ENCODE measurements at places on chromosomes 5 and 9.

DNA sequence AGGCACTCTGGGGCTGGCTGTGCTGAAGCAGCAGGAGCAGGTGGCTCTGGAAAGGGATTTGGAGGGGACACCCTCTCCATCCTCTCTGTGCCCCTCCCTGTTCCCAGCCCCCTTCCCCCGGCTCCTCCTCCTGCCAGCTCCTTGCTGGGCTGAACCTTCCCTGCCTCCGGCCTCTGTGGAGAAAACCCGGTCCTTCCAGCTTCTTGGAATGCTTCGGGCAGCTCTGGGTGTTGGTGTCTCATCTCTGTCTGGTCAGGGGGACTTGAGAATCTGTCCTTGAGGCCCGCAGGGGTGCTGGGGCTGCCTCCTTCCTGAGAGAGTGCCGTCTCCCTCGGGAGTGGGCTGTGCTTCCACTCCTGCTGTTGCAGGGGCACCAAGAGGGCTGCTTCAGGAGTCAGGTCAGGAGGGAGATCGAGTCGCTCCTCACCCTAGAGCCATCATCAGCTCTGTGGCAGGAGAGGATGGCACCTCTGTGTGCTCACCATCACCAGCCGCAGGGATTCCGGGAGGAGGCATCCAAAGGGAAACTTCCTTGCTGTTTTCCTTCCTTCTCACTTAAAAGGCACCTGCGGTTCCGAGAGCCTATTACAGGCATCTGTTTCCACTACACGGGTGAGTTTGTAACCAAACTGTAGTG is 30.6 kb downstream of the NDUFS6 start:
- no peak for DNase-seq

GRCh38 chr5:142798099-142798770 is 28.1 kb downstream of the ARHGAP26 start:
- no peak for DNase-seq

GRCh38 chr5:66554884-66555283 is 41.3 kb upstream of the MAST4 start:
- DNase-seq = no peak

- DNase-seq = no peak
Observed at GRCh38 chr5:6713274-6714225, at the start of gene TENT4A. Gene TENT4A, plus strand, starts transcription at chr5:6713432. Its CDS starts 552 bp downstream, at chr5:6713984.

DNA sequence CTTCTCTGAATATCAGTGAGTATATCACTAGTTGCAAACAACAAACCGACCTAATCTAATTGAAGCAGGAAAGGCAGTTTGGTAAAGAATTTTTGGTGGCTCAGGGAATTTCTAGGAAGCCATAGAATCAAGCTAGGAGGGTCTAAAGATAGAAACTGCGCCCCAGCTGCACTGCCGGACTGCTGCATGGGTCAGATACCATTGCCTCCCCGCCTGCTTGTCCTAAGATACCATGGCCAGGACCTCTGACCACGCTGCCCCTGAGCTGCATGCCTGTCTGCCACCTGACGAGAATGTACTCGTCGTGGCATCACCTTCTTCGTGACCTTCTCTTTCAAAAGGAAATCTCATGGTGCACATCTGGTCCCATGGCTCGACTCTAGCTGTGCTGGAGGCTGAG is 439.0 kb downstream of the ZSWIM6 start:
- no peak for DNase-seq

GRCh38 chr5:89276566-89277305 is 393.8 kb upstream of the MEF2C start:
- DNase-seq = no peak

DNA sequence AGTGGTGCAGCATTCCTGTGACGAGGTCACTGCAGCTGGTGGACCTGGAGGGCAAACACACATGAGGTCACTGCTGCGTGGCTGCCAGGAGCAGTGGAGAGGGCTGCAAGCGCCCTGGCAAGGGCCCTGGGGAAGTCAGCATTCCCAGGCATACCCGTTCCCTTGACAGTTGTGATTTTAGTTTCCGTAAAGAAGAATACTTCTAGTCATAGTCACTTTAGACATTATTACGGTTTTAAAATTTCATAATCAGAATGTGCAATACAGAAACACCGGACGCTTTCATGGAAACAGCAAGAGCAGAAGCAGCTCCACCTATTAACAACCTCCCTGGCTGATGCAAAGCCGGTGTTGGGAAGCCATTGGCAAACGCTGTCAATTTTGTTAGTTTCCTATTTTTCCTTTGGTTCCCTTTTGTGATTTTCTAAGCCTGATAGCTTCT is 129.8 kb downstream of the GADD45G start:
- no peak for DNase-seq

- DNase-seq = no peak
Observed at GRCh38 chr5:160251406-160252155, 22.3 kb downstream of the FABP6 start.

DNA sequence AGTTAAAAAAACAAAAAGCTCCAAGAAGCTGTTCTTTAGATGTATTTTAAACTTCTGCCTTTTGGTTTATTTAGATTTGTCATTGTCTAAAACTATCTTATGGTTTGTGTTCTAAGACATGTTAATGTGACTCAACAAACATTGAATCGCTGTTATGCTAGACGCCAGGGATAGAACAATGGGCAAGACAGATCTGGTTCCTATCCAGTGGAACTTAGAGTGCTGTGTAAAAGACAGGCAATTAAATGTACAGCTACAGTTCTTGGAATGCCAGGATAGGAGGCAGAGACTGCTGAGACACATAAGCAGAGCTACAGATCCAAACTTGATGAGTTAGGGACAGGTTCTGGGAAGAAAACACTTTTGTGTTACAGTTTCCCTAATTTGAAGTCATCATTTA is 22.4 kb downstream of the LYRM7 start:
- DNase-seq = no peak

DNA sequence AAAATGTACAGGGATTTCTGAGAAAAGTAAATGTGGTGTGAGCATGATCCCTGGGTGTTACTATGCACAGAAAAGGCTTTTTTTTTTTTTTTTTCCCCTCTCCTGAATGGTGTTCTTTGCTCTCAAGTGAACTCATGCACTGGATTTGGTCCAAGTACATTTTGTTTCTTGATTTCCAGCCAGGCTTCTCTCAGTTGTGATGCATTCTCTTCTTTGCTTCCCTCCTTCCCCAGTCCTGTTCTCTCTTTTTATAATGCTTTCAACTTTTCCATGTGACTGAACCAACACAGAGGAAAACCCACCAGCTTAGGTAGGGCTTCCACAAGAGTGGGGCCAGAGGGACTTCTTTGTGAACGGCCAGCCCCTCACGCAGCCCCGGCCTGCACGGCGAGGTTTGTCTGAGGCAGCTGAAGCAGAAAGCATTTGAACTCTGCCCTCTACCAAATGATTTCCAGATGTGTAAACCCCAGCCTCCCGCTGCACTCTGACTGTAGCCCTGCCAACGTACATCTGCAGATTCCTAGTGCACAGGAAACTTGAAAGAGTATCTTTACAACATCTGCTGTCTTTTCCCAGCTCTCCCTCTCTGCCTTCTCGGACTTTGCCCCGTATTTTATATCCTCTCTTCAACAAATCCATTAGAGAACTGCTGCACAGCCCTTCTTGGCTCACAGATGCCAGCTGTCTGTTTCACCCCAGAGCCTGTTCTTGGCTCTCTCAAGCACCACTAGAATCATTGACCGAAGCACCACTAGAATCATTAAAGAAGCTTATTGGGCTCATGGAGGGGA is 71.8 kb upstream of the CD180 start:
- DNase-seq = peak; percentile 96

GRCh38 chr5:127061956-127062355 is 11.3 kb downstream of the C5orf63 start:
- DNase-seq = no peak

DNA sequence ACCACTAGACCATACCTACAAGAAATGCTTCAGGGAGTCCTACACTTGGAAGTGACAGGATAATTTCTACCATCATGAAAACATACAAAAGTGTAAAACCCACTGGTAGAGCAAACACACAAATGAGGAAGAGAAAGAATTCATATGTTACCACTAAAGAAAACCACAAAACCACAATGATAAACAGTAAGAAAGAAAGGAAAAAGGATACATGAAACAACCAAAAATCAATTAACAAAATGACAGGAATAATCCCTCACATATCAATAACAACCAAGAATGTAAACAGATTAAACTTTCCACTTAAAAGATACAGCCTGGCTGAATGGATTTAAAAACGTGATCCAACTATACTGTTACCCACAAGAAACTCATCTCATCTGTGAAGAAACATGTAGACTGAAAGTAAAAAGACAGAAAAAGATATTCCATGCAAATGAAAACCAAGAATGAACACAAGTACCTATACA is 83.4 kb downstream of the LPAR1 start:
- DNase-seq = no peak

DNA sequence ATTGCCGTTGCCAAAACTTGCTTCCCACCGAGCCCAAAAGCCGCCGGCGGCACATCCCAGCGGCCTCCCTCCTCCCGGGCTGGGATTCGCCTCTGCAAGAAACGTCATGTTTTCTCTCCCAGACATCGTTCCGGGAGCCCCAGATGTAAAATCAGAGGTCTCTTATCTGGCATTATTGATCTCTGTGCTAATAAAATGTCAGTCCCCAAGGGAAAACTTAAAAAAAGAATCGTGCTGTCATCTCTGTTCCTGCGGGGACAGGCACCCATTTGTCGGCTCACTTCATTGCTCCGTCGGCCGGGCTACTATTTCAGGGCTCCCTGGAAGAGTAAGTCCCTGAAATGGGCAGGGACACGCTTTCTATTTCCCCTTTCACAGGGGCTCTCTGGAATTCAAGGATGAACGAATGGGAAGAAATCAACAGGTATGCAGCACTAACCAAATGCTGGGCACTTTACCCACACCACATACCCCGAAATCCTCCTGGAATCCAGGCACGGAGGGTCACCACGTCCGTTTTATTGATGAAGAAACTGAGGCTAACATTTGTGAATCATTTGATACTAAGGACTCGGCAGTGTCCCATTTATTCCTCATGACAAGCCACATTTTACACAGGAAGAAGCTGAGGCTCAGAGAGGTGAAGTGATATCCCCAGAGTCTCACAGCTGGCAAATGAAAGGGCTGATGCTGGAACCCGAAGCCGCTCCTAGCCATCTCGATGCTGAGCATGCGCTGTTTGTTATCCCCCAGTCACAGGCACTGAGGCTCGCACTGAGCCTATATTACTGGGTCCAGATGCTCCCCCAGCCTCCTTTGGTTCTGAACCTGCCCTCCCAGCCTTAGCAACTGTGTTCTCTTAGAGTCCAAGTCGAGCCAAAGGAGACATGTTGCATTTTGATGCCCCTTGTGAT is 35.7 kb upstream of the MSX2 start:
- no peak for DNase-seq

DNA sequence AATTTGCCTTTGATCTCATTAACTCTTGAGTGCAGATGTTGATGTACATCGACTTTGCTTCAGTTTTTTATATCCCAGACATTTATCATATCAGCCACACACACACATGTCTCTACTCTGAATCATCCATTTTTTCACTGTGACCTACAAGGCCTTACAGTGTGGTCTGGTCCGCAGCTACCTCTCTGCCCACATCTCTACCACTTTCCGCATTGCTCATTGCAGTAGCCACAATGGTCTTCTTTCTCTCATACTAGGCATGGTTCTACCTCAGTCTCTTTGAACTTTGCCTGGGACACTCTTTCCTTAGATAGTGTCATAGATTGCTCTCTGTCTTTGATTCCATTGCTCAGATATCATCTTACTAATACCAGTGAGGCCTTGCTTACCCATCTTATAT is 87.9 kb upstream of the FSD1L start:
- DNase-seq = no peak

- DNase-seq = no peak
Observed at GRCh38 chr5:139385061-139386049, 2.3 kb upstream of the SLC23A1 start.

DNA sequence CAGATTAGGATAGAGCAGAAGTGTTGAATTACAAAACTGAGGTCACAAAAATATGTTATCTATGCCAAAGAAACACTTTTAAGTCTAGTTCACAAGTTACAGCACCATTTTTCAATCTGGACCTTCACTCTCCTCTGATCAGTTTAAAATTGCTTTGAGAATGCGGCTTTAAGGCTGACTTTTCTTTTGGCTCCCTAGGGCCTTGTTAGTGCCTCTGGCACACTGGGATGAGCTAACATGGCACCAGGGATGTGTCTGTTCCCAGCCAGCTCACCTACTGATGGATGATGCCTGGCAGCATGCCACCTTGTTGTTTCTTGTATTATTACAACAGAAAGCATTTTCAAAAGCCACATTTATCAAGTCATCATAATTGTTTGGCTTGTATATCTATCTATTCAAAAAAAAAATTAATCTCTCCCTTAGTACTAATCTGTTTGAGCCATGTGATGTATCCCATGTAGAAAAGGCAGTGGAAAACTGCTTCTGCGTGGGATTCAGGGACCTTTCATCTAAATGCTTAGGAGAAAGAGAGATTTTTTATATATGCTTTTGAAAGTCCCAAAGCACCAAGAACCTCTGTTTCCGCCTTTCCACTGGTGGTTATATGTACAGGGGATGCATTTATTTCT is 46.6 kb downstream of the ADAMTSL1 start:
- no peak for DNase-seq
